T-helper 9 cell (primary cell): ENCODE measurements at places on chromosomes 4 and X.

DNA sequence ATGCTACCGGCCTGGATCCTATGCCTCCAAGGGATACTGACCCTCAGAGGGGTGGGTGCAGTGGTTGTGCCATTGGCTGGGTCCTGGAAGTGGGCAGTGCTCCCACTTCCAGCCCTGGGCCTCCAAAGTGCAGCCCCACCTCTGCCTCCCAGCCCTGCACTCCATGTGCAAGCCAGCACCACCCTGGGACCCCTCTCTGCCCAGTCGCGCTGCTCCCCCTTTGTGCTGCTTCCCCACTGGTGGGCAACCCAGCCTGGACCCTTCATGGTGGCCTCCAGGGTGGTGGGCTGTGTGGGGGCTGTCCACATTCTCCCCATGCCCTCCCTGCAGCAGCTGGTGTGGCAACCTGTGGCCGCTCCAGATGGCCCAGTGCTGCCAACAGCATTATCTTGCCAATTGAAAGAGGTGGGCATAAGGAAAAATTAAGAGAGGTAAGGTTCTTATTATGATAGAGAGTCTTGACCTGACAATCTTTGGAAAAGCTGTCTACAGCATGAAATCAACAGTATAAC lies 309.7 kb downstream of the GUCY2F start:
- no peak for DNase-seq

DNA sequence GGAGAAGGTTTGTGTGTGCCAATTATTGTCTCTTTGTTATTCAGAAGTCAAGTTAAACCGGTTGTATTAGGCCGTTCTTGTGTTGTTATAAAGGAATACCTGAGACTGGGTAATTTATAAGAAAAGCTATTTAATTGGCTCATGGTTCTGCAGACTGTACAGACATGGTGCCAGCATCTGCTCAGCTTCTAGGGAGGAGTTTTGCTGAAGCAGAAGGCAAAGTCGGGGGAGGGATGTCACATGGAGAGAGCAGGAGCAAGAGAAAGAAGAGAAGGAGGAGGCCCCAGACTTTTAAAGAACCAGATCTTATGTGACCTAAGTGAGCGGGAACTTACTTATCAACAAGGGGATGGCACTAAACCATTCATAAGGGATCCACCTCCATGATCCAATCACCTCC lies 349.3 kb upstream of the PCDH18 start:
- no peak for DNase-seq

GRCh38 chr4:140720387-140721304 lies 35.5 kb downstream of the TBC1D9 start:
- no peak for DNase-seq

GRCh38 chrX:149829751-149830191 lies 48.0 kb downstream of the MAGEA9 start:
- peak; percentile 5 for DNase-seq

DNA sequence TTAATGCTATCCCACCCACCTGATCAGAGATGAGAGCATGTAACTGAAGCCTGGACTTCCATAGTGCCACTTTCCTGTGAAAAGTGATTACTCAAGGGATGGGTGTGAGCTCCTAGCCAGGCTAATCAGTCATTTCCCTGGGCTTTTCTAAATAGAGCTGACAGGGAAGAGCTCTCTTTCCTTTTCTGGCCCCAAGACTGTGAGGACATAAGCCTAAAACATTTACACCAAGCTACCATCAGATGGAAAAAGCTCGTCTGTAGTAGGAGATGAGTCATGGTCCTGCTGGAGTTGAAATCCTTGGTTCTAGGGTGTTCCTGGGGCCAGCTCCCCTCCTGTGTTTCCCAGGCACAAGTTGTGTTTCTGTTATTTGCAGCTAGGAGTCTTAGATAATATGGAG lies 52.4 kb upstream of the NDP start:
- DNase-seq: no peak

DNA sequence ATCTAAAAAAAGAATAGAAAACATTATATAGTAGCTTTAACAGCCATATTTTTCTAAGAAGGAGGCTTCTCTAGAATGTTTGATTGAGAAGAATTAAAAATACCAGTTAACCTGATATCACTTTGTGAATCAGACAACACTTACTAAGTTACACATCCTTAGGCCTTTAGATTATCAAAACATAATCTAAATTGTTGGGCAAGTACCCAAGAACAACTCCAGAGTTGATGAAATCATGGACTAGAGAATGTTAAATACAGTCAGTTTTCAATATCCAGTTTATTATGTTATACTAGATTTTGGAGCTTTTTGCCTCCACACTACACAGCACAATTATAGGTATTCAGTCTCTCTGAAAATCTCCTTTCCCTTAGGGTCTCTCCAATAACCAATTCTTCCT lies 39.6 kb downstream of the ARL13A start:
- DNase-seq: no peak

GRCh38 chrX:47574547-47575301 lies 7.5 kb upstream of the TIMP1 start:
- no peak for DNase-seq

- no peak for DNase-seq
Measured at GRCh38 chrX:106022238-106022637, 16.3 kb downstream of the SERPINA7 start.

DNA sequence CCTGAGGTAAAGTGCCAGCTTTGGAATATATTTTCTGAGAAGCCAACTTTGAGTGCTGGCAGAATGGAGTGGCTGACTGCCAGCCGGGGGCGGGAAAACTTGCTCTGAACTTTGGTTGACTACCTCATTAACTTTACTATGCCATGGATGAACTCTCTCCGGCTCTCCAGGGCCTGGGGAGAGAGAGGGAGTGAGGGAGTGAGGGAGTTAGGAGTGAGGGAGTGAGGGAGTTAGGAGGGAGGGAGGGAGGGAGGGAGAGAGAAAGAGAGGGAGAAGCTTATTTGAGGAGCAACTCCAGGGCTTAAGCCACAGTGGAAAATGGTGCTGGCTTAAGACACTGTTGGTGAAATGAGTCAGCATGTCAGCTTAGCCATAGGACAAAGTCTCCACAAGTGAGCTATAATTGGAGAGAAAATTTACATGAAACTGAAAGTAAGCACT lies 280.9 kb upstream of the RPS6KA3 start:
- DNase-seq: no peak

- DNase-seq: peak; percentile 46
Measured at GRCh38 chr4:37970702-37971101, 10.5 kb downstream of the PTTG2 start.

GRCh38 chr4:178556796-178557195 lies 1114.6 kb upstream of the AGA start:
- no peak for DNase-seq

- DNase-seq: peak; percentile 17
Measured at GRCh38 chr4:36285784-36286480, 4.5 kb downstream of the DTHD1 start.

DNA sequence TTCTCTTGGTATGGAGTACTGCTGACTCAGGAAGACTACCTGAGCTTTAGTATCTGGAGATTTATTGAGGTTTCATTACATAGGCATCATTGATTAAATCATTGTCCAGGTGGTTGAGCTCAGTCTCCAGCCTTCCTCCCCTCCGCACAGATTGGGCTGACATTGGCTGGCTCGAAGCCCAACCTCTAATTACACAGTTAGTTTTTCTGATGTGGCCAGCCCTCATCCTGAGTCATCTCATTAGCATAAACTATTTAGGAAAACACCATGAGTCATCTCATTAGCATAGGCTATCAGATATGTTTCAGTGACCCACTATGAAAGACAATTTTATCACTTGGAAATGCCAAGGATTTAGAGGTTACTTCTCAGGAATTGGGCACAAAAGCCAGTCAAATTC lies 93.9 kb upstream of the ANKRD50 start:
- no peak for DNase-seq

GRCh38 chr4:42371305-42372252 lies 25.7 kb upstream of the SHISA3 start:
- no peak for DNase-seq

- no peak for DNase-seq
Measured at GRCh38 chr4:130393231-130393630, 1297.3 kb downstream of the C4orf33 start.

DNA sequence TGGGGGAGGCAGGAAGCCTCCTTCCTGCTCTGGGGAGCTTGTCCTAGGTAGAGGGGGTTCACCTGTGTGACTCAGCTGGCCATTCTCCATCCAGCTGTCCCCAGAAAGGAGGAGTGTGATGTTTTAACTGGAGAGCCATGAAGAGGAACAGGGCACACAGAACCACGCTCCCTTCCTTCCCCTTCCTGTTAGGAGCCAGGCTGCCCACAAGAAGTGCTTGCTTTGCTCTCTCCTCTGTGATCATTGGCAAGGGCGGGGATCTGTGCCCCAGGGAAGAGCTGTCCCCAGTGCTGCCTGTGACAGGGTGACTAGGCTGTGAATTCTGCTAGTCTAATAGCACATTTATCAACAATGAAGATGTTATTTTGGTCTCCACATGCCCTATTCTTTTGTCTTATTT lies 169.6 kb upstream of the GATB start:
- DNase-seq: no peak

DNA sequence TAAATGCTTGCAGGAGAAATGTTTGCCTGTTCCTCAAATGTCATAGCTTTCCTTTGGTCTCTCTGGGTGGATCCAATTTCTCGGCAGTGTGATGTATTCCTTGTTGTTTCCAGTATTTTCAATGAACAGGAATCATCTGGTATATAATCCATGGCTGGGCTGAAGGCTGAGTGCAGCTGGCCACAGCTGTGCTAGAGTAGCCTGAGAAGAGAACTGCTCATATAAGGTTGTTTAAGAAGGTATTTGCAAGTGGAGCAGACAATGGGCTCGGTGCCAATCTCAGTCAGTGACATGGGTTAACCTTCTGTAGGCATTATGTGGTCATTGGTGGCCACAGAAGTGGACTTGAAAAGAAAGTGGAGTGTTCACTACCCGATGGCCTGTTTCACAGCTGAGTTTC lies 390.3 kb downstream of the SPRY1 start:
- no peak for DNase-seq

DNA sequence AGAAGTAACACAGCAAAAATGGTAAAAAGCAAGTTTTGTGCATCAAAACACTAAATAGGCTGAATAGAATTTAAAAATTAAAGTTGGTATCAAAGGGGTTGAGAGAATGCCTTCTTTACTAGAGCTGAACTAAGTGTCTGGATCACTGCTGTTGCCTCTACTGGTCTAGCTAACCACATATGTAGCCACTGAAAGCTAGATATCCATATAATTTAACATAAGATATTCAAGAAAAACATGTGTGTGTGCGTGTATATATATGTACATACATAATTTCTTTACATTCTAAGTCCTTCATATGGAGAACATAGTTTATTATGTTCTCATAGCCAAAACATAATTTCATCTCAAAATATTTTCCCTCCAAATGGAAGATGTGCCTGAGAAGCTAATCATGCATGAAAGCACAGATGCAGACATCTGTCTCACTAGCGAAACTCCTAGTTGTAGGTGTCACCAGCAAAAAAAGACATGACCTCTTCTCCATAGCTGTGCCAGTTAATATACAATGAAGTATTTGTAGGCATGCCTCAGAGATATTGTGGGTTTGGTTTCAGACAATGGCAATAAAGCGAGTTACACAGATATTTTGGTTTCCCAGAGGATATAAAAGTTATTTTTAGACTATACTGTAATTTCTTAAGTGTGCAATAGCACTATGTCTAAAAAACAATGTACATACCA lies 47.3 kb downstream of the PDE5A start:
- DNase-seq: no peak

GRCh38 chr4:100117750-100118149 lies 72.5 kb downstream of the DDIT4L start:
- no peak for DNase-seq

DNA sequence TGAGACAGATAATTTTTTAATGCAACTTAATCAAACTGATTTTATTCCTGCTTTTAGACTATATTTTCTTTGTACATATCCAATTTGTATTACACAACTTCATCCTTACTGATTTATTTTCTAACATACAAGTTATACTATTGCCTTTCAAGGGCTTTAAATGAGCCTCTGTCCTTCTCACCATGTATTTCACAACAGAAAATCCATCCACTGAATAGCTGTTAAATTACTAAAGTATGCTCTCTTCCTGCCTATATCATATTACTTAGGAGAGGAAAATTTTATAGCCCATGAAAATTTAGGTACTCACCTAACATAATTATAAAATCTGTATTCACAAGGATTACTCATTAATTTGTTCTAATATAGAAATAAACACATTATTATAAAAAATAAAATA lies 528.6 kb downstream of the ANKRD50 start:
- no peak for DNase-seq

DNA sequence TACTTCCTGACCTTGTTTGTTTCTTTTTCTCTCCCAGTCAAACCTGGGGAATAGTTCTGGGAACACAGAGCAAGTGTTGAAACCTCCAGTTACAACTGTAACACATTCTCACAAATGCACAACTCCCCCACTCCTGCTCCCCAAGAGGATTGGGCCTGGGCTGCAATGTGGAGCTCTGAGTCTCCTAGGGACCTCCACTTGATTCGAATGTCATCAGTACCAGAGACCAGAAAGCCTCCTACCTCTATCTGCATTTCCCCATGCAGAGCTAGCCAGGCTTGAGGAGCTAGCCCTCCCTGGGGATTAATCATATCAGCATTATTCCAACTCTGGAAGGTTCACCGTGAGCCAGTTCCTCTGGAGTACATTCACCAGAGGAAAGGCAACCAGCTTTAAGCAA lies 41.7 kb upstream of the CITED1 start:
- no peak for DNase-seq

GRCh38 chrX:19670854-19671620 lies 155.7 kb upstream of the MAP3K15 start:
- no peak for DNase-seq

DNA sequence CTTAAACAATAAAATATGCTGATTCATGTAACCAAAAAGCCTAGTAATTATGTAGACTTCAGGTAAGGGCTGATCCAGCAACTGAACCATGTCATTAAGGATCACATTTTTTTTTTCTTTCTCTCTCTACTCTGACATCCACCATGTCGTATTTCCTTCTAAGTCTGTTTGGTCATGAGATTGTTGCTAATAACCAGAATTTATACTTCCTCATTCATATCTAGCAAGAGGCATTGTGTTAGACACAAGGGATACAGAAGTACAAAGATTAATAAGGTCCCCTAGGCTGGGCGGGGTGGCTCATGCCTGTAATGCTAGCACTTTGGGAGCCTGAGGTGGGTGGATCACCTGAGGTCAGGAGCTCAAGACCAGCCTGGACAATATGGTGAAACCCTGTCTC lies 24.1 kb downstream of the PHEX start:
- no peak for DNase-seq

- DNase-seq: no peak
Measured at GRCh38 chr4:141711211-141711610, 74.8 kb downstream of the IL15 start.

GRCh38 chr4:19575924-19576323 lies 675.8 kb upstream of the SLIT2 start:
- DNase-seq: no peak

DNA sequence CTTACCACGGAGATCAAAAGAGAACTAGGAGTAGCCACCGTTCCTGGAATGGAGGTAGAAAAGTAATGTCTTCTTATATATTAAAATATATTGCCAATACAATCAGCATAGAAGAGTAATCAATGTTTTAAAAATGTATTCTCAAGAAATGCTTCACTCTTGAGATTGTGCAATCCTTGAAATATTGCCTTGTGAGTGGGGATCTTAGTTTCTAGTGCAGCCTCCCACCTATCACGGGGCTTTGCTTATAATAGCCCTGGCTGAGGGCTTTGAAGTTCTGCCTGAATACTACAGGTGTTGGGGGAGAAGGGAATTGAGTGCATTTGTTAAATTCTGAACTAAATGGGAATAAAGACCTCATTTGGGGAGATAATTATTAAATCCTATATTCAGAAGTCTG lies 55.5 kb downstream of the VGLL1 start:
- DNase-seq: no peak
